CD4-positive, alpha-beta memory T cell (primary cell): ENCODE measurements at places on chromosomes 2 and 18.

GRCh38 chr2:109439390-109439786, 174.4 kb downstream of the SEPTIN10 start:
- DNase-seq, result no peak

DNA sequence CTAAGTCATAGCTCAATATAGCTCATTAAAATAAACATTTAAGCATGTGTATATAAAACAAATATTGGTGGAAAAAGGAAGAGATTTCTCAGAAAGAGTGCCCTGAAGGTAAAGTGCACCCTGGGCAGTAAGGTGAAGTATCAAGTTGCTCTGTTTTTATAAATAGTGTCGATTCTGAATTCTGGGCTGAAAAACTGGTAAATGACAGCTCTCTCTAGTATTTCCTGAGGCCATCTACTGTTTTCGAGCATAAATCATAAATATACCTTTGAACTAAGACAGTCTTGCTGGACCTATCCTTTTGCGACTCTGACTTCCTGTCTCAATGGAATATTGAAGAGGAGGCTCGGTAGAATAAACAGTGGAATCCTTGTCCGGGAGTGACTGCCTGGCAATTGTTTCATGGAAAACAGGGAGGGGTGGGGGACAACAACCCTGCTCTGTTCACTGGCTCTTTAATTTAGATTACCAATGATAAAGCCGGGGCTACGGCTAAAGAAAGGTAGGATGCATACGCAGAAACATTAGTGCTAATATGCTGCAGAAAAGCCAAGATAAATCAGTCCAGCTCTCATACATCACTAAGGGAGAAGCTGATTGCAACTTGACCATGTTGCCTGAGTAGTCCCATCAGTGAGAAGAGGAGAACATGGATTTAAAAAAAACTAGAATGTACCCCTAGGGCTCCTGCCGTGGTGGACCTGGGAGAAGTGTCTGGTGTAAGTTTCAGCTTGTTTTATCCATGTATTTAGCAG, 124.1 kb downstream of the RAPGEF4 start:
- DNase-seq, result no peak

DNA sequence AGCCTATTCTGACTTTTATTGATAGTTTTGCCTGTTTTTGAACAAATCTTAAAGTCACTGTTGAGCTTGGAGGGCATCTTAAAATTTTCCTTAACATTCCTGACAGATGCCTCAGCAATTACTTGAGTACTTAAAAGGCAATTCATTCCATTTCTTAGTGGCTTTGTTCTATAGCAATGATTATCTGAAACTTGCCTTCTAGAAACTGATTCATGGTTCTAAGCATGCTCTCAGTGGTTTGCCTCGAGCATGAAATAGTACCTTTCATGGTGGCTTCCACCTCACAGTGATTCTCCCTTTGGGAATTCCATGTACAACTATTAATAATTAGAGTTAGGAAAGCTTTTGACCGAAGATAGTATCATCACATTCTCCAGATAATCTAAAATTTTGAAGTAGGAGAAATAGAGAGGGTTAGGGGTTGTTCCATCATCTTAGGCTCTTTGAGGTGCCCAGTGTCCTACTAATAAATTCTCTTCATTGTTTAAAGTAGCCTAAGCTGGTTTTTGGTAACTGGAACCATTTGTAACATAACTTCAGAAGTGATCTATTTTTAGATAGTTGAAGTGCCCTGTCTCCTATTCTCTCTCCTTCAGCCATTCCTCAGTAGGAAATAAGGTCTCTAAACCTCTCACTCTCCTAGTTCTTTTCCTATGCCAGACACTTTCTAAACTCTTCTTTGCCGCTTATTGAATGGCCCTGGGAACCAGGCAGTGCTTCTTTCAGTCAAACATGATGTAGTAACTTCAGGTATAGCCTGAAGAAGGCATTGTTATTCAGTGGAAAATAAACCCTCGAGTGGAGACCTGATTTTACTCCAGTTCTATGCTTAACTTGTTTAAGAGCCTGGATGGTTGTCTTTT, 156.1 kb downstream of the HAUS1 start:
- no peak for DNase-seq

GRCh38 chr2:171201271-171201670, 40.6 kb upstream of the TLK1 start:
- no peak for DNase-seq
